ENCODE measurements at places on chromosomes 3 and 15. TPM values are rescaled to one million over a fixed set of nuclear protein-coding genes. Genes with fewer than 3 reads are reported as not detected.

DNA sequence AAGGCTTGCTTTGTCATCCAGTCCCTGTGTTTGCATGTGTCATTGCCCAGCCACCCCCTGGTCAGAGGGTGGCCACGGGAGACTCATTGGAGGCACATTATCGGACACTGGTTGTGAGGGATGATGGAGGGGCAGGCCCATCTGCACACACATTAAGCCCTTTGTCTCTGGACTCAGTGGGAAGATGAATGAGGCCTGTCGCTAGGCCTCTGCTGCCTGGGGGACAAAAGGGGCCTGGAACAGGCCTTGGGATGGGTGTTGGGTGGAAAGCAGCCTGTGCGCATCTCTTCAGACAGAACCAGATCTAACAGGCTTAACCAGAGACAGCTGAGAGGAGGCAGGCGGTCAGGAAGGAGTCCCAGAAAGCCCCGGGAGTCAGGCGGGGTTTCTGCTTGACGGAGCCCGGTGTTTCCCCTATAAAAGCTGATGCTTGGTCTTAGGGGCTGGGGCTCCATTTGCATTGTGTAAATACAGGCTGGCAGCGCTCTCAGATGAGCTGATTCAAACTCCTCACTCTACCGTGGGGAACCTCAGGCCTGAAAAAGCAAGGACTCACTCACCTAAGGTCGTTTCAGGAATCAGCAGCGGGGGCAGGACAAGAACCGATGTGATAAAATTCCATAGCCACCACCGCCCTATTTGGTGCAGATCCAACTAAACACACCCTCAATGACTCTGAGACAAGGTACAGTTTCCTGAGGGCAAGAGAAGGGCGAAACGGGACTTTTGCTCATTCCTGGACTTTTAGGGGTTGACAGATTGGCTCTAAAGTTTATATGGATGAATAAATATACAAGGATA is 17.1 kb upstream of the SKIC8 start:
- DNase-seq = peak; percentile 71

DNA sequence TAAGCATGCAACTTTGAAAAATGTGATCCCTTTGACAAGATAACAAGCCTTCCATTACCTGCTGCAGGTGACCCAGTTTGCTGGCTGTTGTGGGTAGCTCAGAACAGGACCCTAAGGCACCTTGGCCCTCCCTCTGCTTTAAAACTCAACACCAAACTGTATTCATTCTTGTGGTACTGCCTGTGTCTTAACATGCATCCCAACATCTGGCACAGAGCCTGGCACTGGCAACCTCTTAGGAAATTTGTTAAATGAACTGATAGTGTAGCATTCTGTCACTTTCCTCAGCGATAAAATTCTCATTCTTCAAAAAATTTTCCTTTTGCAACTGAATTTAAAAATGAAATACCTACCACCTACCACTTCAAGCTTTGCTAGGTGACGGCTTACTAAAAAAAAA is 287.3 kb upstream of the ADAMTS9 start:
- peak; percentile 61 for DNase-seq

GRCh38 chr3:48528754-48529153 is 24.8 kb upstream of the SHISA5 start:
- no peak for DNase-seq

- DNase-seq = peak; percentile 100
These were observed at the start of the genes HYAL3 and NAA80 for GRCh38 chr3:50298836-50299637. Gene HYAL3, minus strand, starts transcription at chr3:50299405. Its CDS starts 3,803 bp downstream, at chr3:50295602. Gene NAA80, minus strand, starts transcription at chr3:50299405. Its CDS starts 1,942 bp downstream, at chr3:50297463.

DNA sequence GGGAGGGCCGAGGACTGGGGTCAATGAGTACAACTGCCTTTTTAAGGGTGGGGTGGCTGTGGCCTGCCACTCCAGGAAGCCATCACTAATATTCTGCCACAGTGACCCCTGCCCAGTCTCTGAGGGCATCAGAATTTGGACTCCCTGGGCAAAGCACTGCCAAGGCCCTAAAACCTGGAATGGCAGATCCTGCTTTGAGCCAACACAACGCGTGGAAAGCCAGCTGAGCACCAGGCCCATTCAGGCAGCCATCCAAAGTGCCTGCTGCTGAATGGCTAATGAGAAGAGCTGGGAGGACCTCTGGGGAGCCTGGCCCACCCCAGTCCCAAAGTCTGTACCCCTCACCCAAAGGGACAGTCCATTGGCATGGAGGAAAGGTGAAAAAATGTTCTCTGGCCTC is 5.0 kb downstream of the TWF2 start:
- DNase-seq = peak; percentile 33

GRCh38 chr3:78900426-78900825 is 867.4 kb downstream of the ROBO1 start:
- DNase-seq = no peak

- DNase-seq = no peak
These were observed 141.4 kb downstream of the RBPMS2 start for GRCh38 chr15:64634027-64634426.

- DNase-seq = no peak
These were observed 273.3 kb downstream of the RPLP1 start for GRCh38 chr15:69725957-69726356.

The MUC20 gene
- total RNA-seq = 11.5 TPM

The NT5DC2 gene
- 46.8 TPM for total RNA-seq

Data from tongue (tissue), 3 donors.